ENCODE measurements at places on chromosomes 7 and 10. TPM values are rescaled to one million over a fixed set of nuclear protein-coding genes. Genes with fewer than 3 reads are reported as not detected.

Gene AKR1C1
- total RNA-seq, result 21.0 TPM

GRCh38 chr7:129366-130221, 62.8 kb upstream of the FAM20C start:
- no peak for DNase-seq

- DNase-seq, result no peak
These were observed 159.1 kb upstream of the EEPD1 start for GRCh38 chr7:35993676-35994606.

- no peak for DNase-seq
These were observed 1.3 kb upstream of the HIP1 start for GRCh38 chr7:75739796-75740672.

- peak; percentile 88 for DNase-seq
These were observed 19.0 kb upstream of the ABI1 start for GRCh38 chr10:26879744-26880143.

Gene ANXA8L1
- total RNA-seq, result 7.2 TPM

DNA sequence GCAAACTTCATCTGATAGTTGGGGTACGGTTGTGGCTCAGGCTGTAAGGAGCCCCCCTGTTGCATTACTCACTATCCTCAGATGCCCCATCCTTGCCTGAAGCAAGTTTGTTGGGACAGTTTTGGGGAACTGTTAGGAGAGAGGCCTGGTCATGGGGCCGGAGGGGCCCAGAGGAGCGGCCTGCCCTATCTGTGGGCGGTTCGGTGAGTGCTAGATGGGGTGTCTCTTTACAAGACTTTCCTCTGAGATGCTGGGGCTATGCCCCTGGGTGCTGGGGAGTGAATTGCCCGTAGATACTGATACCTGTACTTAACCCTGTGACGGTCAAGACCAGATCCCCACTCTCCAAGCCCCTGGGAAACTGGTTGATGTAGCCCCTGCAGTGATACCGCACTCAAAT, 12.4 kb downstream of the CUX1 start:
- DNase-seq, result no peak

DNA sequence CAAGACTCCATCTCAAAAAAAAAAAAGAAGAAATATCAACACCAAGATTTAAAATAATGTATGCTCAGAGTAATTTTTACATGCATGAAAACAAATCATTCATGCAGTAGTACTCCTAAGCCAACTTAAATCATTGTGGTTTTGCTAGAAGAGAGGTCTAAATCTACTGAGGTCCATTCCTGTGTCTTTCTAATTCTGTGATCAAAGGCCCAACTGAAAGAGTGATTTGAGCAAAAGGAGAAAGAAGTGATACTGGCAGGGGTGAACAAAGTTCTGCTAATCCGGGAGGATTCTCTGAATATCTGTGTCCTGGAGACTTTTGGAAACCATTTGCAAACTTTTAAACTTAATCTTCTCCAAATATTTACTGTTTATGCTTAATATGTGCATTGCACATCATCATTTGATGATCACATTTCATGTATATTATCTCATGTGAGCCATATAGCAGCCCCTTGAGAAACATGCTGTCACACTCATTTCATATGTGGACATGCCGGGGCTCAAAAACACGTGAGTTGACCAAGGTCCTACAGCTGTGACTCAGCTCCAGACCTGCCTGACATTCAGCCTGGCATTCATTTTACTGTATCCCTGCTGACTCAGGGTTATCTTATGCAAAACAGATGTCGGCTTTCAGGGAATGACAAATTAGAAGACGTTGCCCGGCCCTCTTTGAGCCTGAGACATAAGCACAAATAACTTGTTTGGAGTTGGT, 76.4 kb downstream of the FAM107B start:
- DNase-seq, result no peak

DNA sequence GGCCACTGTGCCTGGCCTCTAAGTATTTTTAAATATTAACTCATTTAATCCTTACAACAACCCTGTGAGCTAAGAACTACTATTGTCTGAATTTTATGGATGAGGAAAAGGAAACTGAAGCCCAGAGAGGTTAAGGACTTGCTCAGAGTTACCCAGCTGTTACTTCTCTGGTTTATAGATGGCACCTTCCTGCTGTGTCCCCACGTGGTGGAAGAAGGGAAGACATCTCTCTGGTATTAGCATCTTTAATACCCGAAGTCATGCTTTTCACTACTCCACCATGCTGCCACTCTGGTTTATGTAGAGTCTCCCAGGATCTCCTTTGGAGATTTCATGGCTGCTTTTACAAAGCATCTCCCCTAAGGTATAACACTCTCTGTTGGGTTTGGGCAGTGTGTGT, 105.5 kb upstream of the MKLN1 start:
- no peak for DNase-seq

DNA sequence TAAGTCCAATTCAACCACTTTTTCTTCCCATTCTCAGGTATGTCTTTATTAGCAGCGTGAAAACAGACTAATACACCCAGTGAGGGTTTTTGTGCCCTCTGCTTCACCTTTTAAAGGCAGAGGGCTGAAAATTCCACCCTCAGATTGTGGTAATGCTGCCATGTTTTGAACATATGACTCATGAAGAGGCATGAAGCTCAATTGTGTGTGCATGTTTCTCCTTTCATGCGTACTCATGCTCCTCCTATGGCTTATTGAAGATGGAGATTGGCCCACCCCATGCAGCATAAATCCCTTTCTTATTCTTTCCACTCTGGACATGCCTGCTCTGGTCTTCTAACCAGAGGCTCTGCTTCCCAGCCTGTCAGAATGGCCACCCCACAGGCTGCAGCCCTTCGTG, 168.0 kb upstream of the PRKCQ start:
- DNase-seq, result no peak

- DNase-seq, result no peak
These were observed 170.4 kb upstream of the C7orf33 start for GRCh38 chr7:148419856-148420832.

Gene PPP1R3A
- total RNA-seq, result 0.06 TPM

DNA sequence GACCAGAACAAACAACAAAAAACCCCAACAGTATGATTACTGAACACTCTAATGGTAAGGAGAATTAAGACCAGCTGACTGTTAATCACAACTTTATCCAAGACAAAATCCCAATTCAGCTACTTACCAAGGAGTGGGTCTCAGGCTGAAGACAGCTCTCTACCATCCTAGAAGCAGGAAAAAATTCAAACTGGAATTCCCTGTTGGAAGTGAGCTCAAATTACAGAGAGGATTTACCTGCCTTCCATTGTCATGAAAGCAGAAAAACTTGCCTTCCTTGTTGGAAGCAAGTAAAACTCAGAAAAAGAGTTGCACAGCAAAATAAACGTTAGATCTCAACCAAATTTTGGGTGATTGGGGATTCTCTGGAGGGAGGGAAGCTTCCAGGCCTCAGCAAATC, 20.9 kb downstream of the SPAM1 start:
- DNase-seq, result no peak

Gene RARRES2
- 162 TPM for total RNA-seq

- DNase-seq, result no peak
These were observed 14.3 kb upstream of the TRIM8 start for GRCh38 chr10:102629661-102630614.

- no peak for DNase-seq
These were observed 34.6 kb upstream of the PLPP4 start for GRCh38 chr10:120422457-120422856.

Gene INSYN2A
- total RNA-seq, result 0.10 TPM

DNA sequence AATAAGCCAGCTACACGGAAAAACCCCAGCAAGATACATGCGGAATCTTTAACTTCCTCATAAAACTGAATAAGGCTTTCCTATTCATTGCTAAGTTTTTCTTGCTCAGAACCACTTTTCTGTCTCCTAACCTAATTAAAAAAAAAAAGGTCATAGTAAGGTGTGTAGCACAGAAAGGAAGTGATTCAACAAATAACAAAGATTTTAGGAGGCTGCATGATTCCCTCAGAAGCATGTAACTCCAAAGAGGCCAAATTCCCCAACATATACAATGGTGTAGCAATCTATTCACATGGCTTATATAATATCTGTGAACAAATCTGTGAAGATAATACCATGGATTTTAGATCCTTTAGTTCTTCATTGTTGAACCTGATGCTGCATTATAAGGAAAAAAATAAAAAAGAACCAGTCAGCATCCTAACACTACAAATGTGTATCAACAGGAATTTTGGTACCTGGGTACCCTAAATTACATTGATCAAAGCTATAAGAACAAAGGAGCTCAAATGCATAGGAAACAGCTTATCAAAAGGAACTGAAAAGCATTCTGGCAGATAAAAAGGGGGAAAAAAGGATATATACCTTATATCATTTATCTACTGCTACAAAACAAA, 63.8 kb downstream of the IMMP2L start:
- DNase-seq, result no peak

DNA sequence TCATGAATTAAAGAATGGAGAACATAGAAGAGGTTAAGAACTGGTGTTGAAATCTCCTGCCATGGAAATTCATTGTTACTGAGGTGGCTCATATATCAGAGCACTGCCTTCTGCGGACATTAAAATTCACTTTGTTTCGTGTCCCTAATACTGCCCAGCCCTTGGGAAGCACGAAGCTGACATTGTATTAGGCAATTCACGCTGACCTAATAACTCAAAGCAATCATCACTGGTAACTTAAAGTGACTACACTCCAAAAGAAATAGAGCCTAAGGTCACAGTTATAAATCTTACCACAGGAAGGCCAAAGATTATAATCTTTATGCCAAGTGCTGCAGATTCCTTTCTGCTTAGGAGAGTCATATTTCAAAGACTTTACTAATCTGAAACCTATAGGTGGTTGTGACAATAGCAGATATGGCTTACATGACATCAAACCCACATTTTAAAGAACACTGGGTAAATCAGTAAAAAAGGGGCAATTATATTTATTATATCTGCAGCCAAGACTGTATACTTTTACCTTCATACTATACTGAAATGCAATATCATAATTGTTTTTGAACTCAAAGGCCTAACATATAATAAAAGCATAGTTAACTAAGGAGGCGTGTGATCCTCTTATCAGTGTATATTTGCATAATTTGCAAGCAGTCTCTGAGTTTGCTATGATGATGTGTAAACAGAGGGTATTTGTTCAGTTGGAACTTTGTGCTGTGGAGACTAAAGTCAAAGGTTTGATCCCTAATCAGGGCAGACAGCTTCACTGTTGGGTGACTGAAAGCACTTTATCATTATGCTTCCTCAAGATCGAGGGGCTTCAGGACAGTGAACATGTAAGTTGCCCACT, 51.9 kb upstream of the CAPZA2 start:
- no peak for DNase-seq

DNA sequence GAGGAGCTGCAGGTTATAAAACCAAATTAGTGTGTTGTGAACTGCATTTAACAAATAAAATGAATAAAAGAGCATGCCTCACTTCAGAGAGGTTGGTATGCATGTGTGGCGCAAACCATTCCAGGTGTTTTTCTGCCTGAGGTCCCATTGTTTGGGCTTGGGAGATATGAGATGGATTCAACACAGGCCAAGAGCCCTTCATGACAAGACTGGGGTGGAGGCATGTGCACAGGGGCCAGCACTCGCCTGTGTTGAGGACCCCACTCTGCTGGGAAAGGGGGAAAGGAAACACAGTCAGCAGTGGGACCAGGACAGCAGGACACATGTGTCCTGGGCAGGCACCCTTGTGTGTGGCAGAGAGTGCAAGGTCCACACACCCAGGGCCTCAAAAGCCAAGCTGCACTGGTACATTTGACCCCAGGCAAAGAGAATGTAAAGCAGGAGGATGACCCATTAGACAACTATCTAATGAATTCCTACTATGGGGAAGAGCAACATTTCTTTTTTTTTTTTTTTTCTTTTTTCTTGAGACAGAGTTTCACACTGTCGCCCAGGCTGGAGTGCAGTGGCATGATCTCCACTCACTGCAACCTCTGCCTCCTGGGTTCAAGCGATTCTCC, 9.2 kb upstream of the SLC18A3 start:
- DNase-seq, result no peak

DNA sequence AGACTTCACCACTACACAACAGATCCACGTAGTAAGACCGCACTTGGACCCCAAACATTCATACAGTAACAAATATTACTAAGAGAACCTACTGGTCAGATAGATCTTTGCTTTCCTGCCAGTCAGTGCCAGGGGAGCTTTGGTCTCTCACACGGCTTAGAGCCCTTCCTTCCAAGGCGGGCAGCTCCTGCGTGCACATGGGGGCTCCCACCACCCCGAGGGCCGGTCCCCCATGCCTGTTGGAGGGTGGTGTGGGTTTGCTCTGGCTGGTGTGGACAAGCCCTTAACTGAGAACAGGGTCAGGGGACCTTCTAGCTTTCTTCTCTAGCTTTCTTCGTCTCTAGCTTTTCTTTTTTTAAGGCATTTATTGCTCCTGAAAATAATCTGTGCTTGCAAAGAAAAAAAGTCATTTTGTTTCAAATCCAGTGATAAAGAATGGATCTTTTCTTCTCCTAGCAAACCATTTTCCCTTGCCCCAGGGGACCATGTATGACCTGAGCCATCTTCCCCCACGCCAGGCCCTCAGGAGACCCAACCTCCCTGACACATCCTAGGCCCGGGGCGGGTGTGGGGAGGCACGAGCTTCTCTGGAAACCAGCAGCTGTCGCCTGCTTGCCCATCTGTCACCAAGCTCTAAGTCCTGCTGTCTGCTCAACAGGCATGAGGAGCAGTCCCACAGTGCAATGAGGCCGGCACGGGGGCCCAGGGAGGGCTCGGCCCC, 591.1 kb downstream of the PTPRN2 start:
- no peak for DNase-seq

Gene NANOS1
- total RNA-seq, result 1.0 TPM

DNA sequence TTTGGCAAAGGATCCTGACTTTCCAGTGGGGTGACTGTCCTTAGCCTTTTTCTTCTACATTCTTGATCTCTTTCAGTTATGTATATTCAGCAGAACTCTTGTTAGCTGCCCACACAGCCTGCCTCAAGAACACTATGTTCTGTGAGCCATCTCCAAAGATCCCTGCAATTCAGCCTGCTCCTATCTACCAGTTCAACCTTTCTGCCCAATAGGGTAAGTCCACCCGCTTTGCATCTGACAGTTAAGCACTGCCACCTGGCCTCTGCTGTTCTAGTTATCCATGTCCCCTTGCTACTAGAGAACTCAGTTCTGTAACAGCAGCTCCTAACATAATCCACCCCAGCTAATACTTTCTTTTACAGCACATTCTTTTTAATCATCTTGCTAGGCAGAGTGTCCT, 13.5 kb downstream of the OR9A2 start:
- DNase-seq, result no peak

DNA sequence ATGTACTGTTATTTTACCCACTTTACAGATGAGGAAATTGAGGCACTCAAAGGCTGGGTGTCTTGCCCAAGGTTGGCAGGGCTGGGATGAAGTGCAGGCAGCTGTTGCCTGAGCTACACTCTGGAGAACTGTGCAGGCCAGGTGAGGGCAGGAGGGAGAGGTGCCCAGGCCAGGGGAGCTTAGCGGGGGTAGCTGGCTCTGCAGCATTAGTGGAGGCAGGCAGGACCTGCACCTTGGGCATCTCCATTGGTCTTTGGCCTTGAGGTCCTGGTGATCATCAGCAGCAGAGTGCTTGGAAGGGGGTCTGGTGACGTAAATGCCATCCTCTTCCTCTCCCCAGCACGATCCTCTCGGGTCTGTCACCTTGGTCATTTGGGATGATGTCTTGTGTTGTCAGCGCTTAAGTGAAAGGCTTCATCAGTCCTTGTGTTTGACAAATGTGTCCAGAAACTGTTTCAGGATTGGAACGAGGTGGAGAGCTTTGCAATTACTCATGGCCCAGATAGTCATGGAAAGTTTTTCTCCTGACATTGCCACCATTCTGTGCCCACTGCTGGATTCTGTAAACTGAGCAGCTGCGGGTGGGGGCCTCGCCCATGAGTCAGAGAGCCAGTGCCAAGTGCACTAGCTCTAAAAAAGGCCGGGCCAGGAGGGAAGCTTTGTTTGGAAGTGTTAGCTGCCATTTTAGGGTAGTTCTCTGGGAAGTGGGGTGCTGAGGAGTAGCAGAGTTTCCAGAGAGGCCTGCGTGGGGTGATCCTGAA, 47.6 kb downstream of the TSPAN15 start:
- peak; percentile 47 for DNase-seq

Gene GOLGA7B
- 1.9 TPM for total RNA-seq
